Vagina (tissue), 2 donors: ENCODE measurements at places on chromosomes 11 and 22. TPM values are rescaled to one million over a fixed set of nuclear protein-coding genes. Genes with fewer than 3 reads are reported as not detected.

DNA sequence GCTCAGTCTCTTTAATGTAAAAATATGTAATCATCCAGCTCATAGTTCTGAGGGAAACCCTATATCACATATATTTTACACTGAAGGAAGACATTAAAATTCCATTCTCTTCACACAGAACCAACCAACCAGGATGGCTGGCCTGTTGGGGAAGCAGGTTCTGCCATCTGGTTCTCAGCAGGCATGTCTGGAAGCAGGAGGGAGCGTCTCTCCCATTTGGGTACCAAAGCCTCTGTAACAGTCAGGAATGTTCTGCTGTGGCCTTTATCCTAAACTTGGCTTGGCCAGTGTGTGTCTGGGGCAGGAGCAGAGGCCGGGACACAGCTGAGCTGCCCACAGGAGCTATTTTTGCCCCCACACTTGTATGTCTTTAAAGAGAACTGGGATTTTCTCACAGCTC, 29.2 kb downstream of the SGSM3 start:
- DNase-seq, result no peak
- H3K36me3 ChIP-seq, result peaks cover 21% of the 10 kb centered on the region
- no peak overlapping the region for H3K27ac ChIP-seq
- no peak overlapping the region for H3K4me3 ChIP-seq

The BACE1 gene
- total RNA-seq, result 25.8 TPM

- DNase-seq, result no peak
- no peaks in the 10 kb centered on the region for H3K27me3 ChIP-seq
- no peaks in the 10 kb centered on the region for H3K36me3 ChIP-seq
- peaks cover 36% of the 10 kb centered on the region for H3K4me1 ChIP-seq
Measured at GRCh38 chr11:102279641-102280170, 37.6 kb upstream of the BIRC3 start.

The RASSF10 gene
- 3.7 TPM for total RNA-seq

The OR2AG2 gene
- total RNA-seq, result not detected

DNA sequence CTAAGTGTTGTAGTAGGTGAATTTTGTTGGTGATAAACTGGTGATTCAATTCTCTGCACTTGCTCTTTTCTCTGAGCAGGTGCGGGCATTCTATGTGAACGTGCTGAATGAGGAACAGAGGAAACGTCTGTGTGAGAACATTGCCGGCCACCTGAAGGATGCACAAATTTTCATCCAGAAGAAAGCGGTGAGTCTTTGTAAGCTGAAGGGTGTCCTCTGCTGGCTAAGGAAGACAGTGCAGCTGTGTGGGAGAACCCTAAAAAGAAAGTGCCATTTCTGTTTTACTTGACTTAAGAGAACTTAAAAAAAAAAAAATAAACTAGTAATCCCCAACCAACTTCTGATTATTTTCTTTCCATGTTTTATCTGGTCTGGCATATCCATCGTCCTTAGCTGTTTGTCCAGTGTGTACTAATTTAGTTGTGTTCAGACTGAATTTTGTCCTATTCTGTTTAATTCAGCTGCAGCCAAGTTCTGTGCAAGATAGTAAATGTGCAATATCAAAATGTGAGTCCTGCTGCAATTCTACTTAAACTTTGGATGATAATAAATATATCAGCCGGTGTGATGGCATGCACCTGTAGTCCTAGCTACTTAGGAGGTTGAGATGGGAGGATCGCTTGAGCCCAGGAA, 29.6 kb downstream of the CAT start:
- no peaks in the 10 kb centered on the region for H3K27me3 ChIP-seq
- DNase-seq, result no peak
- H3K4me3 ChIP-seq, result no peak overlapping the region
- H3K4me1 ChIP-seq, result no peaks in the 10 kb centered on the region

The ROM1 gene
- 6.1 TPM for total RNA-seq

The ARHGAP32 gene
- total RNA-seq, result 42.0 TPM

- no peaks in the 10 kb centered on the region for H3K4me1 ChIP-seq
- no peaks in the 10 kb centered on the region for H3K27me3 ChIP-seq
- DNase-seq, result no peak
- H3K27ac ChIP-seq, result no peak overlapping the region
Measured at GRCh38 chr11:72274435-72274834, 30.5 kb upstream of the PHOX2A start.

- H3K27ac ChIP-seq, result peak overlapping the region; percentile 74
- H3K4me3 ChIP-seq, result no peak overlapping the region
- H3K4me1 ChIP-seq, result peaks cover 35% of the 10 kb centered on the region
- no peaks in the 10 kb centered on the region for H3K27me3 ChIP-seq
- no peak for DNase-seq
Measured at GRCh38 chr22:36873614-36874308, 13.0 kb downstream of the NCF4 start.

The OR10A6 gene
- total RNA-seq, result not detected

GRCh38 chr11:27229511-27230191, 133.4 kb downstream of the CCDC34 start:
- DNase-seq, result no peak
- H3K36me3 ChIP-seq, result no peaks in the 10 kb centered on the region
- no peak overlapping the region for H3K27ac ChIP-seq
- no peaks in the 10 kb centered on the region for H3K27me3 ChIP-seq

The SHANK2 gene
- total RNA-seq, result 11.0 TPM

The MMP13 gene
- total RNA-seq, result 0.98 TPM

The GGT1 gene
- 4.9 TPM for total RNA-seq

DNA sequence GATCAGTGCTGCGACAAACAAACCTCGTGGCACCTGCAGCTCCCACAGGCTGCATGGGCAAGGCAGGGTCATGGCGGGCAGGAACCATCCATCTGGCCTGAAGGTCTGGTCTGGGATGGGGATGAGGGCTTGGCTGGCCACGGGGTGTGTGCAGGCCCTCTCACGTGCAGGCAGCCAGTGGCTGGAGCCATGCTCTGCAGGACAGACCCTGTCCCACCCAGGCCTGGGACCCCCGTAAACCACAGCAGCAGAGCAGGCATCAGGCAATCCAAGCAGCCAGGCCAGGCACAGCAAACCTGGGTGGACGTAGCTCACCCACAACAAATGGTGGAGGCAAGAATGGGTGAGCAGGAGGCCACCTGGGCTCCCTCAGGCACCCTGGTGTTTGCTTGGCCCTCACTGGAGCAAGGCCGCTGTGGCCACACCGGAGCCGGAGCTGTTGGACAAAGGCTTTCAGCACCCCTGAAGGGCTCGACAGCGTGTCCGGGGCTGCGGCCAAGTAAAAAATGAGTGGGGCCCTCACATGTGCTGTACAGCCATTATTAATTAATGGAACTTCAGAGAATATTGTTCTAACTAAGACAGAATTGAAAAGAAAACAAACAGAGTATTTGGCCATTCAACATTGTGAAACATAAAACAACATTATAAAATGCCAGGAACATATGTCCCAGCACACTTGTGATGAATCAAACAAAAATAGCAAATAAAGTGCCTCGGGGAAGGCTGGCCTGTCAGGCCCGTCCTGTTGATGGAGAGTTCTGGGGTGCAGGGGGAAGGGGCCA, 24.0 kb upstream of the GNB1L start:
- no peak overlapping the region for H3K4me3 ChIP-seq
- H3K27ac ChIP-seq, result no peak overlapping the region
- DNase-seq, result no peak
- H3K4me1 ChIP-seq, result peaks cover 60% of the 10 kb centered on the region
- no peaks in the 10 kb centered on the region for H3K36me3 ChIP-seq

DNA sequence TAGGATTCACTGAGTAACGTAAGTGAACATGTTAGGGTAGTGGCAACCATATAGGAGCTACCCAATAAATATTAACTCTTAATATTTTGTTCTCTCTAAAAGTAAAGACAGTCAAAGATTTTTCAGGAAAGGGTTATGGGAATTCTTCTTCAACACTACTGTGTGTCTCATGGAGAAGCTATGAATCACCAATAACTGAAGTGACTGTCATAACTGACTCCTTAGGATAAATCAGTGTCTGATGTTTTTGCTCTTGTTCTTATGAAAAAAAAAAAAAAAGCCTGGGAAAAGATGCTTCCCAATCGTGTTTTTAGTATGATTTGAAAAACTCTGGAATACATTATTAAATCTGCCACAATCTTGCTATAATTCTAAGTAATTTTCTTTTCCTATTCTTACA, 111.2 kb upstream of the CEP126 start:
- no peak overlapping the region for H3K27ac ChIP-seq
- no peak for DNase-seq
- no peaks in the 10 kb centered on the region for H3K4me1 ChIP-seq
- H3K4me3 ChIP-seq, result no peak overlapping the region
- no peaks in the 10 kb centered on the region for H3K27me3 ChIP-seq

DNA sequence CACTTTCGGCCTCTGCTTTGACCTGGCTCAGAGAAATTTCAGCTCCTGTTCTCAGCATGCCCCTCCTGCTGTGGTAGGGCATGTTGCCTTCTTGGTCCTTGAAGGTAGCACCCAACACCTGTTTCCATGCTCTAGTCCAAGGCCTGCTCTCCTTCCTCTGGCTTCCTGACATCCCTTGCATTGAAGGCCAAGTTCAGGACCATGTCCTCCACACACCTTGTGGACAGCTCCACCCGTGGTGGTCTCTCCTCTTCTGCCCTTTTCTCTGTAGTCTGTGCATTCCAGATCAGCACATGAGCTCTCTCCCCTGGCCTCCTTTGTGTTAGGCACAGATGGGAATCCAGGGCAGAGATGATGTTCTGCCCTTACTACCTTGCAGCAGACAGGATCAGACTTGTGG, 225.3 kb downstream of the ADAMTS15 start:
- no peak for DNase-seq
- no peak overlapping the region for H3K27ac ChIP-seq
- no peak overlapping the region for H3K4me3 ChIP-seq
- peaks cover 18% of the 10 kb centered on the region for H3K4me1 ChIP-seq
- no peaks in the 10 kb centered on the region for H3K36me3 ChIP-seq
- H3K27me3 ChIP-seq, result no peaks in the 10 kb centered on the region

The TESMIN gene
- 8.3 TPM for total RNA-seq

The CYTH4 gene
- 16.2 TPM for total RNA-seq

DNA sequence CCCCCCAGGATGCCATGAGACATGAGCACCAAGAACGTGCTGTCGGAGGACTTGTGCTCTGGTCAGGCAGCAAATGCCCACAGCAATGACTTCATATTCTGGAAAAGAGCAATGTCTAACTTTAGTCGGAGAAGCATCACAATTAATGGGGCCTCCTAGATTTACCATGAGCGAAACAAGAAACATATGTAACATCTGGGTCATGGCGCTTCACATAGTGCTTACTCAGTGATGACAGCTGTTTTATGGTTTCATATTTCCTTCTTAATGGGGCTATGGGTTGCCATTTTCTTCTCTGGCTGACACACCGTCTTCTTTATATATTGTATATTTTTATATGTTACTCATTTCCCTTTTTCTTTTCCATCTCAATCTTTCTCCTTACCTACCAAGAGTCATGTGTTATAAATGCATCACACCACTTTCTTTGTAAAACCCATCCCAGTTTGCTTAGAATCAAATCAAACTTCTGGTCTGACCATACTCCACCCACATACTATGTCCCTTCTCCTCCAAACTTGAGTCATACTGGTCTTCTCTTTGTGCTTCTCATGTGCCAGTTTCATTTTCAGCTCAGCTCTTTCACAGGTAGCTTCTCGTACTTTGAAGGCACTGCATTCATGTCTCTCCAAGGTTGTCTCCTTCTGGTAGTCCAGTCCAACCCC, 9.4 kb upstream of the CASP12 start:
- no peak overlapping the region for H3K27ac ChIP-seq
- no peak for DNase-seq
- no peaks in the 10 kb centered on the region for H3K36me3 ChIP-seq
- H3K4me3 ChIP-seq, result no peak overlapping the region

DNA sequence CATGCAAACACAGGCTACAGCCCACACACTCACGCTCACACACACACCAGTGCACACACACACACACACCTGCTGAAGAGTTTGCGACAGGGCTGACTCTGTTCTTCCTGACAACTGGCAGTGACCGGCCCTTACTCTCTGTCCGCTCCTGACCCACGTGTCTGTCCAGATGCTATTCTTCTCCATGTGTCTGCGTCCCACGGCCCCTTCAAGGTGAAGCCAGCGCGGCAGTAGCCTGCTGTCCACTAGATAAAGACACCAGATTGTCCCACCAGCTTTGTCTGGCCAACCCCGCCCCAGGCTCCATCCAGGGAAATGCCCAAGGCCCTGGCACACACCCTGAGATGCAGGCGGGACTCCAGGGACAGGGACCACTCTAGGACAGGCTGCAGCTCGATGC, 713.9 kb downstream of the BRD1 start:
- H3K36me3 ChIP-seq, result no peaks in the 10 kb centered on the region
- no peak overlapping the region for H3K4me3 ChIP-seq
- H3K27ac ChIP-seq, result no peak overlapping the region

DNA sequence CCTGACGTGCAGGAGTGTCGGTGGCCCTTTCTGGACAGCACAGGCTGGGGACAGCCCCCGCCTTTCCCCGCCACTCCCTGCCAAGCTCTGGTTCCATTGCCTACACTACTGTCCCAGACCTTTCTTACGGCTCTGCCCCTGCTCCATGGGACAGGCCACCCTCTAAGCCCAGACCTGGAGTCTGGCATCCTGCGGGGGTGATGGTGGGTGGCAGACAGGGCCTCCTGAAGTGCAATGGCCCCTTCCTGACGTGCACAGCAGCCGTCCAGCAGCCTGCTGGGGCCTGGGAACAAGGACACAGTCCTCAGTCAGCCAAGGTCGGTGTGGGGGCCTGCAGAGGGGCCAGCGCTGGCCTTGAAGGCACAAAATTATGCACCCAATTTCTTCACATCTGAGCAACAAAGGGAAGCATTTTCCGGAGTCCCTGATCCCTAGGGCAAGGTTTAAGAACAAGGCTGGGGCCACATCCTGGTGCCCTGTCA, 79.7 kb upstream of the KCNQ1OT1 start:
- peaks cover 37% of the 10 kb centered on the region for H3K4me1 ChIP-seq
- H3K4me3 ChIP-seq, result no peak overlapping the region
- peak overlapping the region; percentile 82 for H3K27ac ChIP-seq

DNA sequence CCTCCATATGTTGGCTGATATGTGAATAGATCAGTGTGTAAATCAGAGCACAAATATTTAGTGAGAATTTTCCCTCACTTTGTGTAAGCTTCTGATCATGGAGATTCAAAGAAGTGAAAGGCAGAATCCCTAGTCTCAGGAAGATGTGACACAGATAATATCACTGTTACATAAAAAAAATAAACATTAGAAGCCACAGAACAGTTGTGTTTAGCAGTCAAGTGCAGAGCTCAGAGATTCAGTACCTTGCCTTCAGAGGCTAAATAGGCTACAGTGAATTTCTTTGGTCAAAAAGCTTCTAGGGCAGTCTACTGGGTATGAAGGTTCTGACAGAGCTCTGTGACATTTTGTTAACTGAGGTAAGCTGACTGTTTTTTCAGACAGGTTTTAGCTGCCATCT, 591.5 kb downstream of the METTL15 start:
- no peak overlapping the region for H3K27ac ChIP-seq
- H3K4me3 ChIP-seq, result no peak overlapping the region
- H3K36me3 ChIP-seq, result no peaks in the 10 kb centered on the region
- H3K4me1 ChIP-seq, result no peaks in the 10 kb centered on the region
- DNase-seq, result no peak

The MISFA gene
- total RNA-seq, result not detected

The ELMOD1 gene
- not detected for total RNA-seq
